ENCODE measurements at places on chromosomes 1 and 21.
A peak's percentile ranks its signal among the peaks of the same experiment; 100 is the strongest.

DNA sequence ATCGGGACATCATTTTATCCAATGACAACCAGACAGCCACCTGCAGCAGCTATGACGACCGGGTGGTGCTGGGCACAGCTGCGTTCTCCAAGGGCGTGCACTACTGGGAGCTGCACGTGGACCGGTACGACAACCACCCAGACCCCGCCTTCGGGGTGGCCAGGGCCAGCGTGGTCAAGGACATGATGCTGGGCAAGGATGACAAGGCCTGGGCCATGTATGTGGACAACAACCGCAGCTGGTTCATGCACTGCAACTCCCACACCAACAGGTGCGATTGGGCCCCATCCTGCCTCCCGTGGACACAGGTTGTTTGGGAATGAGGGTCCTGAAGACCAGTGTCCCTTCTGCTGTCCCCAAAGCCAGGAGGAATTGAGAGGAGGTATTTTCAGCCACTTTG lies 32.0 kb upstream of the GNPAT start:
- DNase-seq: no peak

DNA sequence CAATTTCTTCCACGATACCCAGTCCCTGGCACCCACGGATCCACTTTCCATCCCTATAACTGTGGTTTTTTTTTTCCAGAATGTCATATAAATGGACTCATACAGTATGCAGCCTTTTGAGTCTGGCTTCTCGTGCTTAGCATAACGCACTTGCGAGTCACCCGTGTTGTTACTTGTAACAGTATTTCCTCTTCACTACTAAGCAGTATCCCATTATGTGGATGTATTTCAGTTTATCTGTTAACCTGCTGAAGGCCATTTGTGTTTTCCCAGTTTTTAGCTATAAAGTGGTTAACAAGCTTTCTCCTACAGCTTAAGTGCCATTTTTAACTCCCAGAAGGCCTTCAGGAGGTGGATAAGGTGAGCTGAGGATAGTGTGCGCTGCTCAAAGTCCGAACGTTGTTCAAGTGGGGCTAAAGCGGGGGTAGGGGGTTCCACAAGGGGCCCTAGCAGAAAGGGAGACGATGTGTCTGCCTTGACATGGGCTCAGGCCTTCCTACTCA lies 829 bp downstream of the ADAR start:
- no peak for DNase-seq

- no peak for DNase-seq
These were observed 22.0 kb downstream of the LGR6 start for GRCh38 chr1:202215472-202216130.

DNA sequence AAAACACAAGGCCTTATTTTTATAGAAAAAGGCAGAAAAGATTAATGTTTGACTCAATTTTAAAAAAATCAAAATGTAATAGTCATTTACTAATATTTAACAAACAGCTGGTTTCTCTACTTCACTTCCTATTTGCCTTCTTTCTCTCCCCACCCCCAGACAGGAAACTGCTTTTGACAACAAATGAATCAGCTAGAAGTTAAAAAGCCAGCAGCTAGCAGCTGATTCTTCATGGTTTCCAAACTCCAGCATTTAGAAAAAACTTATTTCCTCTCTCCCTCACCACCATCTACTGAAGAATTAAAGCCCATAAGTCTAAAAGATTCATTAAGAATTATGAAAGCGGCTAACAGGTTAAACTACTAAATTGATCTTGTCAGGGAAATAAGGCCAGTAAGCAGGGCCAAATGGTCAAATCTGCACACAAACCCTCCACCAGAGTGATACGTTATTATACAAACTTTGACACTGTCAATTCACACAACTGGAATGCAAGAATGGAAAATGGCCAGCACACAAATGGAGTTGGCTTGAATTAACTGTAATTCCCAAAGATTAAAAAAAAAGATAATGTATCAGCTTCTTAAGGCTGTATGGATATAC lies 4.0 kb downstream of the WDR26 start:
- no peak for DNase-seq

DNA sequence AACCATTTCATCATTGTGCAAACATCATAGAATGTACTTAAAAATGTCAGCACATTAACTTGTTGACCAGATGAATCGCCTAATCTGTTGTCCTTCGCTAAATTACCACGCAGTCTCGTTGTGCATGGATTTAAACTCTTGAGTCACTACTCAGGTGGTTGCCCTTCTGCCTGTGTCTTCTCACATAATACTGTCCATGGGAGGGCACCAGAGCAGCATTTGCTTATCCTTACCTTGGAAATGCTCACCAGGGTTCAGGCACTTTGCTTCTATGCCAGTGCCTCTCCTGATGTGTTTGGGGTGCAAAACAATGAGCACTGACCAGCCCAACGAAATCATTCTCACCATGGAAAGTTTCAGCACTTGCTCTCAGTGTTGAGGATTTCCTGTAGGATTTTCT lies 559.9 kb downstream of the RWDD3 start:
- no peak for DNase-seq

- DNase-seq: no peak
These were observed 41.7 kb downstream of the PTGFRN start for GRCh38 chr1:116951200-116951935.

DNA sequence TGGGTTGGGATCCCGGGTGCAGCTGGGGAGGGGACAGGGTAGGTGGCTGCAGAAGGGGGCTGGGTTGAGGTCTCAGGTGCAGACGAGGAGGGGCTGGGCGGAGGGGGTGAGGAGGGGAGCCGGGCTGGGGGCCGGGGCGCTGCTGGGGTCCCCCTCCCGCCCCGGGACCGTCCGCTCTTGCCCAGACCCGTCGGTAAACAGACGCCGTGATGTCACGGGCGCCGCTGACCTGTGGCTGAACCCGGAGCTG lies 22.3 kb downstream of the DHRS3 start:
- no peak for DNase-seq

- no peak for DNase-seq
These were observed 1.1 kb upstream of the COL6A2 start for GRCh38 chr21:46096596-46097335.

GRCh38 chr1:220791956-220792355 lies 5.2 kb downstream of the MTARC1 start:
- no peak for DNase-seq

DNA sequence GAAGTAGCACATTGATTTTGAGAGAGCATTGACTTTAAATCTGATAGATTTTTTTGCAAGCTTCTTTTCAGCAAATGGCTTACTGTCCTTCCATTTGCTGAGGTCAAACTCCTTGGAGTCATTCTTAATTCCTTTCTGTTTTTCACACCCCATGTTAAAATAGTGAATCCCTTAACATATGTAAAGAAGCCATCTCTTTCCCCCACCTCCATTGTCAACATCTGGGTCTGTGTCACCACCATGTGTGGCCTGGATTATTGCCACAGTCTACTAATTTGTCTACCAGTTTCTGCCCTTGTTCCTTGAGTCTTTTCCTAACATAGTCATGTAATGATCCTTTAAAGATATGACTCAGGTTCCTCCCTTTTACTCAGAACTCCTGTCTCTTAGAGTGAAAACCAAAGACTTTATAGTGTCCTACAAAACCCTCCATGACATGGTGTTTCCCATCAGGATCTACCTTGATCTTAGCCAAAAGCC lies 104.7 kb downstream of the ST6GALNAC3 start:
- DNase-seq: no peak

DNA sequence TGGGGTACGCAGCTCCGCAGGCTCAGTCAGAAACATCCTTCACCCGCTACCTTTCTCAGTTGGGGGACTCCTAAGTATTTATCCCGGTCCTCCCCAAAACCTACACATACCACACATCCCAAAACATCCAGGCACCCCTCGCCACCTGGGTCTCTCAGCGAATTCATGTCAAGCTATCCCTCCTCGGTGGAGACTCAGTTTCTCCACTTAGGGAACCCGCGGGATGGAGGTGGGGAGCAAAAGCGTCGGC lies 1.3 kb upstream of the ZBTB7B start:
- DNase-seq: no peak

DNA sequence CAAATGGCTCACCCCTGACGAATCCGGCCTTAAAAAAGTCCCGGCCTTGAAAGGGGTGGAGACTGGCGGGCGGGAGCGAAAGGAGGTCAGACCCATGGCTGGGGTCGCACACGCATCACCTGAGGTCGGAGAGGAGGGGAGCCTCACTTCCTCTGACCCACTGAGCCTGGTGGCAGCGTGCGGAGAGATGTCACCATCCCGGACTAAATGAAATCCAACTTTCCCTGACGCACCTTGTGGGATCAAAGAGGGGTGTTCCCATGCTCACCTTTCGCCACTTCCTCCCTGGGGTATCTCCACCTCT lies 709 bp upstream of the SLC41A1 start:
- DNase-seq: no peak

- DNase-seq: no peak
These were observed 107.8 kb downstream of the RABGAP1L start for GRCh38 chr1:174266991-174267612.

GRCh38 chr1:8426996-8427395 lies 109.1 kb downstream of the SLC45A1 start:
- DNase-seq: no peak

DNA sequence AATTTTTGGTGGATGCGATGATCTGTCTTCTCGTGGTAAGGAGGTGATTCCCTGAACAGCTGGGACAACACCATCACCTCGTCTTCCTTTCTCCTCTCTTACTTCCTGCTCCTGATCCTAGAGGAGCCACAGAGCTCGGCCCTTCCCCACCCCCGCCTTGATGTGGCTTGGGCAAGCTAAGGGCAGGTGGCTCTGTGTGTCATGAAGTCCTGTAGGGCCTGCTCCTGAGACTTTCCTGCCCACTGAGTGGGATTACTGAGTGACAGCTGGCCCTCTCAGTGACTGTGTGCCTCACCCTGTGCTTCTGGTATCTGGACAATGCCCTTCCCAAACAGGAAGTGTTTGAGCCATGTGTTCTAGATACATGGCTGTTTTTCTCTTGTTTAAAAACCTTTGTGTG lies 153.0 kb downstream of the KCNJ6 start:
- DNase-seq: no peak

- DNase-seq: no peak
These were observed 8.3 kb downstream of the TNNT2 start for GRCh38 chr1:201369209-201369608.

DNA sequence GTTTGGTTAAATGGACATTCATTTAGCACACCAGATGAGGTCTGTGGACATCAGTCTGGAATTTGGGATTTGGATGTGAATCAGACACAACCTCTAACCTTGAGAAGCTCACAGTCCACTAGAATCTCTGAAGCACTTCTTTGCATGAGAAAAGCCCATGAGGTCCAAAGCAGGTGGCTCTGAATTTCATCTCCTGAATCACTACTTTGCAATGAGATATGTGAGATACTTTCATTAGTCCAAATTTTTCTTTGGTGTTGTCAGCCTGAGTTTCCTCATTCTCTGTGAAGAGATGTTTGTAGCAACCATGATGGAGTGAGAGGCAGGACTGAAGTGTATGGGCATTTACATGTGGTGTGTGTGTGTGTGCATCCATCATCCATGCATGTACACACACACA lies 16.5 kb upstream of the LCE2D start:
- DNase-seq: no peak

DNA sequence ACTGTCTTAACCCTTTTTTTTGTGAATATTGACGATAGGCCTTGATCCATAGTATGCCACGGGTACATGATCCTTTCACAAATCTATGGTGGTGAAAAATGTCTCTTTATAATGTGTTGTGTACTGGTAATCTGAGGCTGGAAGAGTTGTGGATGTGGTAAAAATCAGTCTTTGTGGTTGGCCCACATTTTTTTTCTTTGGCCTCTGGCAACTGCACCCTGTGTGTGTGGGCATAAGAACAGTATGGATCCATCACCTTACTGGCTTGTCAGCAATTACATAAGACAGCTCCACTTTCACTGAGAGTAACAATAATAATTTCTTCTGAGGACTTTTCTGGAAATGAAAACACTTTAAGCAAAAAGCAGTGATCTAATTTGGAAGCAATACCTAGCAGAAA lies 101.6 kb downstream of the GABPA start:
- DNase-seq: no peak

DNA sequence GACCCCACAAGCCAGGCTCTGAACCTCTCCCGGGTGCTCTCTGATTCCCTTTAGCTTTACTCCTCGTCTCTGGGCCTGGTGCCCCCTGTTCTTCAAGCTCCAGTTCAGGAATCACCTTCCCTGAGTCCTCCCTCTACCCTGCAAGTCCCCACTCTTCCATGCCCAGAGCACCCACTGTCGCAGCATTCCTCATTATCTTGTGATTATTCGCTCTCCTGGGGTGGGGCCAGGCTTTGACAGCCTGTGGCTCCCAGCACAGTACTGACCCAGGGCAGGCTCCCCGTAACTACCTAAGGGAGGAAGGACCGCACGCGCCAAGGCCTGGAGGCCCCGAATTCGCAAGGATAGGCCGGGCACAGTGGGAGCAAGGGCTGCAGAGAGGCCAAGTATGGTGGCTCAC lies 734 bp upstream of the C1orf210 start:
- DNase-seq: no peak

DNA sequence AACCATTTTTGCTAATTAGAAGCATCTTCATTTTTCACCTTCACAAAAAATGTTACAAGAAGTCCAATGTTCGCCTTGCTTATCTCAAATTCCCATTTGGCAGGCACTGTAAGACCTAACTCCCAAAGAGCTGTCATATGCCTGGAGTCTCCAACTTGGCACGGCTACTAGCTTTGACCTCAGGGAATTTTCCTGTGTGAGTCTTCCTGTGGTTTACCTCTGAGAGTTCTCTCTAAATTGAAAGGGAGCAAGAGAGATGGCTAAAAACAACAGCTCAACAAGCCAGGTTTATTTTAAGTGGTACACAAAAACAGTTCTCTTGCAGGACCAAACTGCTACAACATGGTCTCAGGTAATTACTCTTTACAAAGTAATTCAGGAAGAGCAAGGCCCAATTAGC lies 756.0 kb upstream of the ADGRL2 start:
- no peak for DNase-seq

- DNase-seq: peak; percentile 56
These were observed 1.4 kb downstream of the UCK2 start for GRCh38 chr1:165828669-165829329.

GRCh38 chr1:33512226-33513011 lies 40.0 kb downstream of the ZSCAN20 start:
- no peak for DNase-seq

GRCh38 chr1:204716660-204717059 lies 31.1 kb upstream of the LRRN2 start:
- no peak for DNase-seq

GRCh38 chr1:227892489-227893299 lies 55.0 kb downstream of the WNT9A start:
- no peak for DNase-seq
